CD4-positive, alpha-beta T cell (primary cell): ENCODE measurements at places on chromosomes 16 and 17.

GRCh38 chr17:37494401-37494831, 4.7 kb downstream of the DUSP14 start:
- DNase-seq = no peak

DNA sequence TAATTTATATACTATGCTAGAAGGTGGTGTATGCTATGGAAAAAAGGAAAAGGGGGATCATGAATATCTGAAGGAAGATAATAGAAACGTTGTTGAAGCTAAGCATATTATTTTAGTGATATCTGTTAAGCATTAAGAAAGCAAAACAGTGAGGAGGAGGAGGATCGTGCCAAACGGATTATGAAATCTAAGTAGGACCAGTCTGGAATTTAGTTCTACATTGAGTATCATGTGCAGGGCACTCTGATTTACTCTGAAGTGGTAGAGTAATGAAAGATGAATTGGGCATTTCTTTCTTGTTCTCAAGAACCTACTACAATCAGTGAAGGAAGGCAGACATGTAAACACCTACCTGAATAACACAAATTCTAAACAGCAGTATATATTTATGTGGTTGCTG, 195.3 kb downstream of the CYB561 start:
- DNase-seq = no peak

DNA sequence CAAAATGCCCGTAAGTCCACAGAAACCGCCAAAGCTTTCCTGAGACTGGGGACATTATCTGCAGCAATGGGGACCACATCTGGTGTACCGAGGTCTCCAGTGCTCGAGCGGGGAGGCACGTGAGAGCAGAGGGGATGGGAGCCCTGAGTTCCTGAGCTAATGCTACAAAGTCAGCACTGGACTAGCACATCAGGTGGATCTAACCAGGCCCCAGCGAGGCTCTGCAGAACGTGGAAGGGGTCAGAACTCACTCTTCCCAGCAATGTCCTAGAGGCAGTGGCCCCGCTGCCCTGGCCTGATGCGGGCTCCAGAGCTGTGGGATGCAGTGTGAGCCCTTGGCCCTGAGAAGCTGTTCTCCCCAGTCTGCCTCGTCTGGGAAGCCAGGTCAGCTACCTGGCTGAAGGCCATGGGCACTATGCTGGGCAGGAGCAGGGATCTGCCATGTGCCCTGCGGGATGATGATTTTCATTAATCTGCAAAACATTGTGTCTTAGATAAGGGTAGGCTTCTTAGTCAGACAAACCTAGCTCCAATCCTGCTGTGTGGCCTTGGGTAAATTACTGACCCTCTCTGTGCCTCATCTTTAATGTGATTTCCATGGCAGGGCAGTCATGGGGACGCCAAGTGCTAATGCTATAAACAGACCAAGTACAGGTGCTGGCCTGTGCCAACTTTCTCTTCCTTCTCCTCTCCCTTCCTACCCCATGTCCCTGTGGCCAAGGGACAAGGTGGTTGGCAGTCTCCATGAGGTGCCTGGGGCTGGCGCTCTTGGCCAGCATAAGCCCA, 40.1 kb upstream of the SLC38A10 start:
- no peak for DNase-seq

DNA sequence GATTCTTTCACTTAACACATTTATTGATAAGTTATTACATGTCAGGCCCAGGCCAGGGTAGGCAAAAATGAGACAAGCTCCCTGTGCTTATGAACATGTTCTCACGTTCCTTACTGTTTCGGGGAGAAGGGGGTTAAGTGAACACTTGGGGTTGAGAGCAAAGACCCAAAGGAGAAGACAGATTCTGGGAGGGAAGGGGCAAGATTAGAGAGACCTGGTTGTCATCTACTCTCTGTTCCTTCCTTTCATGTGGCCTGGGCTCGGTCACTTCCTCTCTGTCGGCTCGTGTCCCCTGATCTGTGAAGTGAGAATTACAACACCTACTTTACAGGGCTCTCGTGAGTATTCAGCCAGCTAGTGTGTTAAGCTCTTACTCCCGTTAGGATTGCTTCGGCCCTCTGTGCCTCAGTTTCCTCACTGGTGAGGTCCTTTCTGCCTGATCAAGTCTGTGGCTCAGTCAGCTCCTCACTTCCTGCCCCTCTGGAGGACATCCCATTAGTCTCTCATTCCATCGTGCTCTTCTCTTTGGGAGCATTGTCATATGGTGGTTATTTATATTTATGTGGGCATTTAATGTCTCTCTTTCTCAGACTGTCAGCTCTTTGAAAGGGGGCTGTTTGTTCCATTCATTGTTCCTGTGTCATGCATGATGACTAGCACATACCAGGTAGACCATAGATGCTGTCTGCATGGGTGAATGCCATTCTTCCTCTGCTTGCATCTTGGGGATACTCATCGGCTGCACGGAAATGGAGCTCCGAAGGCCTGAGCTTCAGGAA, 38.9 kb downstream of the PLCG2 start:
- no peak for DNase-seq

GRCh38 chr16:2535625-2536013, 2.2 kb upstream of the PDPK1 start:
- no peak for DNase-seq

GRCh38 chr17:71878998-71879397, 241.8 kb upstream of the SOX9 start:
- DNase-seq = no peak

DNA sequence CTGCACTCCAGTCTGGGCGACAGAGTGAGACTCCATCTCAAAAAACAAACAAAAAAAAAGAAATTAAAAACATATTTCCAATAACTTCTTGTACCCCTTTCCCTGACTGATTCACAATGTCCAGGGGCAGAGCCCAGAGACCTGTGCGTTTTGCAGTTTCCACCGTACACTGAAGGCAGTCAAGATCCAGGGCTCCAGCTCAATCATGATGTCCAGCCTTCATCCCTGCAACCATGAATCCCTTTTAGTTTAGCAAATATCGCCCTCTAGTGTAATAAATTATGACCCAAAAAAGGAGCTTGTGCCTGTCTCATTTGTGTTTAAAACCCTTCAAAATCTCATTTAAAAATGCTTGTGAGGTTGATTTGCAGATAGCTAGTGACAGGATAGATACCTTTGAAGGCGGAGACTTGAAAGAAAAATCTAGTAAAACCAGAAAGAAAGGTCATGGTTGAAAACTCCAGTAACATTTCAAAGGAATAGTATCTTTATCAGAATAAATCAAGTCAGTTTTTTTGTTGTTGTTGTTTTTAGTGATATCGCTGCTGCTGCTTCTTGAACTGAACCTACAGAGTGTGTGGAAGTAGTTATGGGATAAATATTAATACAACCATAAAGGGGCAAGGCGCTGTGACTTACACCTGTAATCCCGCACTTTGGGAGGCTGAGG, 3.7 kb upstream of the ERN1 start:
- no peak for DNase-seq

- DNase-seq = no peak
Observed at GRCh38 chr17:78107457-78107856, 21.1 kb downstream of the TMC6 start.

DNA sequence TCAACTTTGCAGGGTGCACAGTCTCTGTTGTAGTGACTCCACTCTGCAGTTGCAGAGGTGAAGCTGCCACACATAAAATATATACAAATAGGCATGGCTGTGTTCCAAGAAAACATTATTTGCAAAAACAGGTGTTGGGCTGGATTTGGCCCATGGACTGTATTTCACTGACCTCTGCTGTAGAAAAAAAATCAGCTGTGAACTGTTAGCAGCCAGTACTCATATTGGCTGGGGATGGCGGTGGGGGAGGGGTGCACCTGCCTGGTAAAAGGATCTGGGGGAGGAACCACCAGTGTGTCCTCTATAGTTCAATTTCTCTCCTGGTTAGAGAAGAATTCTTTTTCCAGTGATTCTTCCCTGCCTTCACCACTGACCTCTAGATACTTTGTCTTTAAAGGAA, 50.0 kb downstream of the SHISA9 start:
- DNase-seq = no peak
